Activated naive CD8-positive, alpha-beta T cell treated with anti-CD3 and anti-CD28 coated beads, Interleukin-2, amount 10 ng/mL, durations not matched to agents 7 days and 5 days (primary cell): ENCODE measurements at places on chromosomes 12 and 14. TPM values are rescaled to one million over a fixed set of nuclear protein-coding genes. Genes with fewer than 3 reads are reported as not detected.

DNA sequence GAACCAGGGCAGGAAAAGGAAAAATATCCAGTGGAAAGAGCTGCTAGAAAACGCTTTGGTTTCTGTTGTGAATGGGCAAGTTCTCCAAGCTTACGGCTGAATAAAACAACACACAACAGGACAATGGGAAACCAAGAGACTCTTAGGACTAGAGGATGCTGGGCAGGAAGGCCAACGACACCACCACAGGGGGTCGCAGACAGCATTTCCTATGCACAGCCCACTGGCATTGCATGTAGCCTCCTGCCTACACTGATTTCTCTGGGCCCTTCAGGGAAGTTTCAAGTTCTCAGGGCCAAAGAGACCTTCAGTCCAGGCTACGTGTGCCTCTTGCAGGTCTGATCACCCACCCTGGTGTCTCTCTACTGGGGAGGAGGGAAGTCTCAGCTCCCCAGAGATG is 108.0 kb downstream of the RIMBP2 start:
- no peak overlapping the region for H3K27ac ChIP-seq
- no peaks in the 10 kb centered on the region for H3K4me1 ChIP-seq
- H3K27me3 ChIP-seq = no peaks in the 10 kb centered on the region
- no peak for DNase-seq

GRCh38 chr12:124709722-124710687 is 142.6 kb upstream of the NCOR2 start:
- DNase-seq = no peak
- no peak overlapping the region for H3K4me3 ChIP-seq
- no peaks in the 10 kb centered on the region for H3K36me3 ChIP-seq
- peaks cover 17% of the 10 kb centered on the region for H3K4me1 ChIP-seq
- H3K27me3 ChIP-seq = peaks cover 3% of the 10 kb centered on the region

DNA sequence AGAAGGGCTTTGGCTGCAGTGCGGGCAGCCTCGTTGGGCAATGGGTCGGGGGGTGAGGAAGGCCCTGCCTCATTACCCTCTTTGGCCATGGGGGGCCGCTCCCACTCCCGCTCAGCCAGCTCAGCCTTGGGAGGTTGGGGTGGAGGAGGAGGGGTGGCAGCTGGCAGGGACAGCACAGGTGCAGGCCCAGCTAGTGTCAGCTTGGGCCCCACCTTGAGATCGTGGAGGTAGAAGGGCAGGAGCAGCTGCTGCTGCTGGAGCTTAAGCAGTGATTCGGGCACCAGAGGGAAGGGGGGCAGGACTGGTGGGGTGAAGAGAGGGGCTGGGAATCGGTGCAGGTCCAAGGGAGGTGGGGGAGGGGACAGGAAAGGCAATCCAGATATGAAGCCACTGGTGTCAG is 26.0 kb downstream of the ZFHX2 start:
- peaks cover 8% of the 10 kb centered on the region for H3K4me1 ChIP-seq
- H3K27ac ChIP-seq = no peak overlapping the region
- H3K4me3 ChIP-seq = no peak overlapping the region
- H3K27me3 ChIP-seq = no peaks in the 10 kb centered on the region

Gene CISTR
- total RNA-seq = not detected

DNA sequence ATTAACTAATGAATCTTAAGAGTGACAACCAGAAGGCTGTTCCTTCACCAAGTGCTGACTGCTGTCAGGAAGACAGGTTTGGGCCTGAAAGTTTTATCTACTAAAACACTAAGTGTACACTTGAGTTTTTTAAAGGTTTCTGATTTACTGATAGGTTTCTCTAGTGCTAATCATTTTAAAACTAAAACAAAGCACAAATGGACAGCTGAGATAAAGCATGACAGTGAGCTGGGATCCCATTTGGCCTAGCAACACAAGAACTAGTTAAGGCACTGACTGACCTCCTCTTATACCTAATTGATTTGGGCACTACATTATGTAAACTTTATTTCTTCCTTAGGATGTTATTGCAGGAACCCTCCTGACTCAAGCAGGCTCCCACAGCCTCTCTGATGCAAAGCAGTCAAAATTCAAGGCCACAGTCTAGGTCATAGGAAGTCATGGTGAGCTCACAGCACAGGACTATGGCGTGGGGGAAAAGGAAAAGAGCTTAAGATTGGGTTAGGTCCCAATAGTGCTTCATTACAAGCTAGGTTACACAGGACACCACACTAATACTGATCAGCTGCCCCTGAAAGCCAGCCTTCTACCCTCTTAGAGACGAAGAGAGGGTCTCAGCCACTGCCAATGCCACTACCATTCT is 3.5 kb downstream of the STXBP6 start:
- no peaks in the 10 kb centered on the region for H3K36me3 ChIP-seq
- DNase-seq = no peak
- no peak overlapping the region for H3K27ac ChIP-seq
- no peaks in the 10 kb centered on the region for H3K4me1 ChIP-seq
